ENCODE measurements at places on chromosomes 6 and 20. TPM values are rescaled to one million over a fixed set of nuclear protein-coding genes. Genes with fewer than 3 reads are reported as not detected.
A peak's percentile ranks its signal among the peaks of the same experiment; 100 is the strongest.

DNA sequence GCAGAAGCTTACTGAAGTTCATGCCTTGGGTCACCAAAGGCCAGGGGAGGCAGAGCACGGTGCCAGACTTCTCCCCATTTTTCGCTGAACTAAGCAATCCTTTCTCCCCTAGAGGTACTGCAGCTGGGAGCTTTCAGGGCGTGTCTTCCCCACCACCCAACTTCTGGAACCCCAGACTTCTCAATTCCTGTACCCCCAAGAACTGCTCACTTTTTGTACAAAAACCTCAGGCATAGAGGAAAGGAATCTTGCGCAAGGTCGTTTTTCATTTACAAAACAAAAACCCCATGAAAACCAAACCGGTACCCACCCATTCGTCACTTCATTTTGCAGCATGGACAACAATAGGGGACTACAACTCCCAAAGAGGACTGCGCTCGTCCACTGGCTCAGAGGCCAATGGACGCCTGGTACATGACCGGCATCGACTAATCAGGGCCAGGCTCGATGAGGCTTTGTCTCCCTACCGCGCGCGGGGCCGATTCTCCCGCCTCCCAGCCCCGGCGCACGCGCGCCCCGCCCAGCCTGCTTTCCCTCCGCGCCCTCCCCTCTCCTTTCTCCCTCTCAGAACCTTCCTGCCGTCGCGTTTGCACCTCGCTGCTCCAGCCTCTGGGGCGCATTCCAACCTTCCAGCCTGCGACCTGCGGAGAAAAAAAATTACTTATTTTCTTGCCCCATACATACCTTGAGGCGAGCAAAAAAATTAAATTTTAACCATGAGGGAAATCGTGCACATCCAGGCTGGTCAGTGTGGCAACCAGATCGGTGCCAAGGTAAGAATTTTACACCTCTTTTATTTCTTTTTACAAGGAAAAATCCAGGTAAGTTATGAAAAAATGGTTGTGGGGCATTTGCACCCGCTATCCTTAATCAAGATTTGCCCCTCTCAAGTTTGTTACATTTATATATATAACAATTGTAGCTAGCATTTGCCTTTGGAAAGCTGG, at the start of gene TUBB:
Gene TUBB, plus strand, starts transcription at position 562 of the 947 bp plus-strand sequence. Its CDS starts 155 bp downstream, at position 717.
- DNase-seq, result peak; percentile 97

The TRERF1 gene
- 10.9 TPM for total RNA-seq

The ZSCAN23 gene
- total RNA-seq, result 1.1 TPM

- DNase-seq, result no peak
Measured at GRCh38 chr6:130672153-130672552, 155.1 kb upstream of the SMLR1 start.

DNA sequence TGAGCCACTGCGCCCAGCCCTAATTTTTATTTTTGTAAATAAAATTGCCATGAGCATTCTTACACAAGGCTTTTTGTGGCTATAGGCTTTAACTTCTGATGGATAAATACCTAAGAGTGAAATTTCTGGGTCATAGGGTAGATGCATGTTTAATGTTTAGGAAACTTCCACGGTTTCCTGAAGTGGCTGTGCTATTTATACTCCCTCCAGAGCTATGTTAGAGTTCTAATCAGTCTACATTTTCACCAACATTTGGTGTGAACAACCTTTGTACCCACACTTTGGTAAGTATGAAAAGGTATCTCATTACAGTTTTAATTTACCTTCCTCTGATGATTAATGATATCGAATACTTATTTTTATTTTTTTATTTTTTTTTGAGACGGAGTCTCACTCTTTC, 6.1 kb upstream of the MAS1 start:
- no peak for DNase-seq

The PI16 gene
- total RNA-seq, result not detected

The SLC17A1 gene
- total RNA-seq, result not detected

- DNase-seq, result no peak
Measured at GRCh38 chr6:44651604-44652003, 264.1 kb downstream of the CDC5L start.

The RIPOR3 gene
- 0.07 TPM for total RNA-seq

Data from foreskin keratinocyte (primary cell).